ENCODE measurements at places on chromosomes 6 and 20. TPM values are rescaled to one million over a fixed set of nuclear protein-coding genes. Genes with fewer than 3 reads are reported as not detected.

DNA sequence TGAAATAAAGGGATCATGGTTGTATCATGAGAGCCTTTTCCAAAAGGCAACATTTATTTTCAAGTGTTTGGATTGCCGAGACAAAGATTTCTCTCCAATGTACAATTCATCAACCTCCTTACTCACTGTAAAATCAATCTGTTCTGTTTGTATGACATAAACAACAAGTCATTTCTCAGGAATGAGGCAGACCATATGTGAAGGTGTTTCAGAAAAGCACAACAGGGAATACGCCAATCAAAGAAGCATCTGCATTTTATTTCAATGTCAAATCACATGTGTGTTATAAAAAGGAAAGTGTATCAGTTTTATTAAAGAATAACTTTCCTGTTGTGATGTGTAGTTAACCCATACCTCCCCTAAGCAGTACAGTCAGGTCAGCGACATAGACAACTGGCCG is 653.7 kb downstream of the TFAP2A start:
- no peak for DNase-seq

DNA sequence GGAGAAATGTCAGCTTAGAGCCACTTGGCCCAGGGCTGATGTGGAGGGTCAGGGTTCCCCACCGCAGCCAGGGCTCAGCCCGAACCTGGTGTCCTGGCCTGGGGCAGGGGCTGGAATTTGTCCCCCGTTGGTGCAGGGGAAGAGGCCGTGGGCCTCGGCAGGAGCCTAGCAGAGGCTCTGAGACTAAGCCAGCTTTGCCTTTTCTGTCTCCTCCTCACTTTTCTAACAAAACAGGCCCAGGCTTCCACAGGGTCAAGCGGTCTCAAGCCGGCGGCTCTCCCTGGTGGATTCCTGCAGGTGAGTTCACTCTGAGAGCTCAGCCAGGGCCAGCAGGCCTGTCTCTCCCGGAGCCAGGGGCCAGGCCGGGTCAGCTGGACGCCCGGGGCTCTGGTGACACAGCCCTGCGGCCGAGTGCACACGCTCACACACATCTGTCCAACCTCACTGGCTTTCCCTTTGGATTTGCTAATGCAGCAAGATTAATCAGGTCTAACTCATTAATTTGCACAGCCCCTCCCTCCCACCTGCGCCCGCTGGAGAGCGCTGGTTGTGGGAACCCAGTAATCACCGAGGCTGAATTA is 2.9 kb upstream of the CHRNA4 start:
- no peak for DNase-seq

- DNase-seq = no peak
These were observed 36.5 kb upstream of the MPC1 start for GRCh38 chr6:166419286-166419685.

DNA sequence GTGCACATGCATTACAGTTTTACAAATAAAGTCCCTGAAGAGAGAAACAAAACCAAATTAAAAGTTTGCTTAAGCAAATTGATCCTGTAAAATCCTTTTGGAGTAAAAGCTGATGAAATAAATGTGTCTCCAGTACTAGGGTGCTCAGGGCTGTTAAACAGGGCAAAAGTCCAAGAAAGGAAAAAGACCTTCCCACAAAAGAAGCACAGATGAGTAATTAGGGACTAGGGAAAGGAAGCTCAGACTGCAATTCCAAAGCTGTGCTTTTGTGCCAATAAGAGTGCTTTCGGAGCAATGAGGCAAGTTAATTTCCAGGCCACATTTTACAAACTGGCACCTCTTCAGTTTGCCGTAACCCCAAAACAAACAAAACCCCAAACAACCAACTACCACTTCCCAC is 10.4 kb upstream of the RNF182 start:
- DNase-seq = no peak

DNA sequence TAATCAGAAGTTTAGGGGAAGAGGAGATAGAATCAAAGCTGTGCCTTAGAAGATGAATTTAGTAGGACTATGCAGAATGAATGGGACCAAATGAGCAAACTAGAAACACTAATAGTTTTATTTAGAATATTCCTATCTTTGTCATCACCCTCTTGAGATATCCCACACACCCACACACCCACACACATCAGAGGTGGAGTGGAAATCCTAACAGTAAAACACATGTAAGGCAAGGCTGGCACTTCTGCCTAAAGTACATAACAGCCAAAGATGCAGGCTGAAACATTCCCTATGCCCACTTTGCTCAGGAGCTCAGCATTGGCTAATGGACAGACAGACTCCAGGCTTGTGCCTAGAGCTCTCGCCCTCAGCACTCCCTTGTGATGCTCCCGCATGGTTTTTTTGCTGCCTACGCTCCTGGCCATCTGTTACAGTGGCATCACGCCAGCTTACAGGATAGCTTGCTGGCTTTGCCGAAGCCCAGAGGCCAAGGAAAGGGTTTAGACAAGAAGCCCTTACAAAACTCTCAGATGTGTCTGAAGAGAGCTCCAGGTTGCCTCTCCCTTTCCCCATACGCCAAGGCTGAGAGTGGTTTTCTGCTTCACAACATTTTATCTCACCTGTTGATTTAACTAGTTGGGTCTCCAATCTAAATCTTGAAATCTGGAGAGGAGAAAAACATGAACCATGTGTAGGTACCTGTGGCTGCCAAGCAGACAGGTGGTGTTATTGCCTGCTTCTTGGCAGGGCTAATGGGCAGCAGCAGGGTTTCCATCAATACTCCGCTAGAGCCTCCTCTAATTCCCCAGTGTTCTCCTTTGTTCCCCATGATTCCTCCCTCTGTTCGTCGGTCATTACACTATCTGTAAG is 282.6 kb upstream of the ID4 start:
- no peak for DNase-seq

- DNase-seq = no peak
These were observed 4.2 kb upstream of the FBXO30 start for GRCh38 chr6:145818796-145819195.

DNA sequence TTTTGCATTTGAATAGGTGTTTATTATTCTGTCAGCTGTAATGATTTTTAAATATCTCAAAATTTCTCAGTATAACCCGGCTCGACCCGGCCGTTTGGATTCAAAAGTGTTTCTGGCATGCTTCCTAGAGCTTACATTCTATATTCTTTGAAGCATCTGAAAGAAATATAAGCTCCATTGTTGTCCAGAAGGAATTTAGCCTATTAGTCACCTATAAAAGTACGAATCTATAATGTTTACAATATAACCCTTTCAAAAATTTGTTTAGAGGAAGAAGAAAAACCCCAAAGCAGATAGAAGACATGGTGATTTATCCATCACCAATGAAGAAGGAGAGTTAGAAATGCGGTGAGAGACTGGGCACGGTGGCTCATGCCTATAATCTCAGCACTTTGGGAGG is 22.3 kb upstream of the HECA start:
- no peak for DNase-seq

DNA sequence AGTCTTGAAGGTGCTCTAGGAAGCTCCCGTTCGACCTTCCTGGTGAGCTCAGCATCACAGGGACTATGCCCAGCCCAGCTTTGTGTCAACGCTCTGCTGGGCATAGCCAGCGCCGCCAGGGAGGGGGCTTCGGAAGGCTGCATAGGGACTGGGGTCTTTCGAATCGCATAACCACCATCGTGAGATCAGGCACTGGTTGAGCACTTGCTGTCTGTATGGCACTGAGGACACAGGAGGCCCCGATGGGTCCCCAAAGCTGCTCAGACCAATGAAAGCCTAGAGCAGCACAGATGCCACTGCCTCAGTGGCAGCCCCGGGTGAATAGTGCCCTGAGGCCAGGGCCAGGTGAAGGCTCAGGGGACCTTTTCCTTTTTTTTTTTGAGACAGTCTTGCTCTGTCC is 96.7 kb downstream of the TAF4 start:
- DNase-seq = no peak

GRCh38 chr6:101961357-101961756 is 567.8 kb downstream of the GRIK2 start:
- no peak for DNase-seq

- no peak for DNase-seq
These were observed 1.6 kb downstream of the KIAA0408 start for GRCh38 chr6:127457456-127458064.

- DNase-seq = no peak
These were observed 7.4 kb downstream of the PSMG4 start for GRCh38 chr6:3266170-3266569.

DNA sequence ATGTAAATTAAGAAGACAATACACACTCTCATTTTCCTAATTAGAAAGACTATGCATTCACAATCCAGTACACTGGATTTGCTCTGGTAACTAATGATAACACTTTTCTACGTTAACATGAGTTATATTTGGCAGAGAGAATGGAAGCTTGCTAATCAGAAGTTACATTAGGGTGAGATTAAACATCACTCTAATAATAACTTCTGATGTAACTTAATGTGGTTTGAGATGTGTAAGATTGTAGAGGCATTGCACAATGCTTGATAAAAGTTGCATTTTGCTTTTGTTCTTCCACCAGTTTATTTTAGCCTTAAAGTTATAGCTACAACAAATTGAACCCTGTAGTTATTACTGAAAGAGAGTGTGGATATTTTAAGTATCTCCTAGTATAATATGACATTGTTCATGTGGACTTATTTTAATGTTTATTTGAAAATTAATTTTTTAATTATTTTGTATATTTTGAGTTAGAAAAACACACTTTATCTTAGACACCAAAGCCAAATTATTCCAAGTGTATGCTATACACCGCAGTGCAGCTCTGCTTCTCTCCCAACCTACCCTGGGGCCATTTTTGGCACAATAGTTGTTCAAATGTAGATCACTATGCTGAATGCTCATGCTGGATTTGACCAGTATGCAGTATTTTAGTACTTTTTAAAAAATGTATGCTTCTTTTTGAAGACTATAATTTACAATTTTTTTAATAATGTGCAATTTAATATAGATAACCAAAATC is 143.2 kb downstream of the SLC16A10 start:
- DNase-seq = no peak

- no peak for DNase-seq
These were observed 67.3 kb upstream of the ZNF217 start for GRCh38 chr20:53660947-53661381.

DNA sequence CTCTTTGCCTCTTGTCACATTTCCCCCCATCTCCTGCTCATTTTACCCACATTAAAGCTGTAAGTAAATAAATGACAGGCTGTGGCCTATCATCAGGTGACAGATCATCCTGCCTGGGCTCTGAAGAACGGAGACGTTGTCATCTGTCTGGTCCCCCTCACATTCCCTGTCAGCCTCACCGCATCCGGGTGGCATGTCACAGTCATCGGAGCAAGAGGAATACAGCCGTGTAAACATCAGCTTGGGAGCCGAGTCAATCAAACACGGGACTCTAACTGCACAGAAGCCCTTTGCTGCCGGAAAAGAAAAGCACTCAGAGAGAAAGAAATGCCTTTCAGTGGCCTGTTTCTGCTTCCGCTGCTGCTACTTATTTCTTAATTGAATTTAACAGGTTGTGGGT is 371.9 kb upstream of the ID4 start:
- no peak for DNase-seq

- no peak for DNase-seq
These were observed 79.3 kb upstream of the NAA20 start for GRCh38 chr20:19937651-19938420.

- no peak for DNase-seq
These were observed 177.8 kb upstream of the ECI2 start for GRCh38 chr6:4313044-4313686.

DNA sequence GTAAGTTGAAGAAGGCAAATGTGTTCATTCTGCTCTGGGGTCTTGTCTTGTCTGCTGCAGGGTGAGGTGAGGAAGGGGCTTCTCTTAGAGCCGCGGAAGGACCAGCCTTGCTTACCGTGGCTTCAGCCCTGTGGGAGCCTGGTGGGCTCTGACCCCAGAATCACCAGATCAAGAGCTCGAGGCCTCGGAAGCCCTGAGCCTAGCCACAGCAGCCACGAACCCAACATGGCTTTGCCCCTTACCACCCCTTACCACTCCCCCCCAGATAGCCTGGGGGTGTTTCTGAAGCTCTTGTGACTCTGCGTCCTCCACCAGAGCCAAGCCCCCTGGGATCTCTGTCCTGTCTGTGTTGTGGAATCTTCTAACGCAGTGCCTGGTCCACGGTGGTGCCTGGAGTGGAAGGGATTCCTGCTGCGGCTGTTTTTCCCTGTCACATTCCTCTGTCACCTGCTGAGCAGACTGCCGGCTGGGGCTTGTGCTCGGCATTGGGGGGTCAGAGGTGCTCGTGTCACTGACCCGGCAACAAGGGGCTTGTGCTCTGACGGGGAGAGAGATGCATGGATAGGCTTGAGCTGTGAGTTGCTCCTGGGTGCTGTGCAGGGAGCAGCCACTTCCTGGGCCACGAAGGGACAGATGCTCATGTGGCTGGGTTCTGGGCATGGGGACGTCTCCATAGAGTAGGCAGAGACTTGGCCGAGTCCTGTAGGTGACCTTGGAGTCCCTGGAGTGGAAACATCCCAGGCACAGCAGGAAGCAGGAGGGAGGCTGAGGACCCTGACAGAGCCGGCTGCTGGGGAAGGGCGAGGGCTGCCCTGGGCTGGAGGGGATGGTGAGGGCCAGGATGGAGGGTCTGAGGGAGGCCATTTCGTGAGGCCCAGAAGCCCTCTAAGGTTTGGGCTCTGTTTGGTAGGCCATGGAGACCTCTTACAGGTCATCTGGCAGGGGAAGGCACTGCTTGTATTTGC is 316.0 kb downstream of the QKI start:
- DNase-seq = no peak

DNA sequence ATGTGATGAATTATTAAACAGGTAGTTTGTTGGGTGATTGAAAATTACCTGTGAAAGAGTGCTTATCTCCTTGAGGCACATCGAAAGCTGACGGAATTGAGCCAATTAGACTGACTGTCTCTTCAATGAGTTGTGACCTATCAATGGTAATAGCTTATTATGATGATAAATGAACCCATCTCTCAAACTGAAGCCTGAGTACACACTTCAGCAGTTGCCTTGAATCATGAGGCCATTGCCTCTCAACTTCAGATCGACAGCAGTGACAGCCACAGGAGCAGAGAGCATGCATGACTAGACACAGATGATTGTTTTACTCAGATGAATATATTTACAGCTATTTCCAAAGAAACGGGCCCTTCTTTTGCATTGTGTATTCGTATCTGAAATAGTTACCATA is 323.9 kb downstream of the LAMA2 start:
- DNase-seq = no peak

UBD gene
- not detected for total RNA-seq

TRIM15 gene
- total RNA-seq = not detected

CDH4 gene
- 0.25 TPM for total RNA-seq

DACT2 gene
- 1.5 TPM for total RNA-seq

SRF gene
- total RNA-seq = 28.2 TPM

SULF2 gene
- 157 TPM for total RNA-seq

PLA2G7 gene
- total RNA-seq = not detected

TRDN gene
- total RNA-seq = not detected

All from vagina (tissue), 2 donors.